ENCODE measurements at places on chromosomes 11 and 22.

DNA sequence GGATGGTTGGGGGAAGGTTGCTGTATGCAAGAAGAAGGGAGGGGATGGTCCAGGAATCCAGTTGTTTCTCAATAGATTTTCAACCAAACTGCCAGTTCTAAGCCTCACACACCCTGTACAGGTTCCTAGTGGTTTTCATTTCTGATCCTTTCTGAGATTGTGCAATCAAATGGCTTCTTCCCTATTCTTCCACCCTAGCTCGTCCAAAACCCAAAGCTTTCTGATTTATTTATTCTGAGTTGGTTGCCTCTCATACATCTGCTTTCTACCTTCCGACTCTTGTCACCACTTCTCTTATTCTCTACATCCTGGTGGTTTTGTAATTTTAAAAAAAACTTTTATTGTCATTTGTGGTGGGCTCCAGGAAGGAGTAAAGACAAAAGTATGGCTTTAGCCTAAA is 12.6 kb downstream of the OR5A2 start:
- no peak for DNase-seq

GRCh38 chr22:30210235-30210909 is 36.2 kb downstream of the LIF start:
- no peak for DNase-seq

DNA sequence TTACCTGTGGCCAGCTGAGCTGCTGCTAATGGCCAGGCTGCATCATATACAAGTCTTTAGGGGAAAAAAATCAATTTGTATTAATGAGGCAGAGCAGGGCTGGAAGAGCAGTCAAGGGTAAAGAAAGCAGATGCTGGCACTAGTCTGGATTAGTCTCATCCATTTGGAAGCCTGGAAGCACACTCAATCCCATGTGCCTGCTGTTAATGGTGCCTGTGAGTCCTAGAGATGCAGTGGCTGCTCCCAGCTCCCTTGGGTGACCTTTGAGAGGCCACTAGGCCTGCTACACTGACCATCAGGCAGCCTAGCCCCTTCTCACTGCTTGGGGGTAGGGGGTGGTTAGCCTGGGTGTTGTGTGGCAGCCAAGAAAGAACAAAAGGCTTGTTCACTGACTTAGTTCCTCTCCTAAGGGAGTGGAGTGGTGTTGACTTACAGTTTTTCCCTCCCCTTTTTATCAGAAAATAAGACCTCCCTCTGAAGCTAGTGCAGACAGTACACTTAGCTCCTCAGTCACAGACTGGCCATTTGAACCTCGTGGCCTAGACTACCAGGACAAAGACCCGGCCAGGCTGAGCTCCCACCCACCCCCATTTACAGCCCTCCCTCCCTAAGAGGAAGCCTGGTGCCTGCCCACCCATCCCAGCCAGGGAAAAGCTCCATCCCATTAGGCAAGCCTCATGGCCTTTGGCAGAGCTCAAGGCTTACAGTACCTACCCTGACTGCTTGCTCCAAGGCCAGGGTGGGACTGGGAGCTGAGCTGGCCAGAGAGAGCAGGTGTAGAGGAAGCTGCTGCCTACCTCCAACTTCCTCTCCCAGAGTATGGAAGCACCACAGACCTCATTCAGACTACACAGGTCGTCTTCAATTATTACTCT is 7.8 kb downstream of the PIK3IP1 start:
- DNase-seq: no peak

- no peak for DNase-seq
Observed at GRCh38 chr11:16296273-16296672, 60.1 kb downstream of the SOX6 start.

DNA sequence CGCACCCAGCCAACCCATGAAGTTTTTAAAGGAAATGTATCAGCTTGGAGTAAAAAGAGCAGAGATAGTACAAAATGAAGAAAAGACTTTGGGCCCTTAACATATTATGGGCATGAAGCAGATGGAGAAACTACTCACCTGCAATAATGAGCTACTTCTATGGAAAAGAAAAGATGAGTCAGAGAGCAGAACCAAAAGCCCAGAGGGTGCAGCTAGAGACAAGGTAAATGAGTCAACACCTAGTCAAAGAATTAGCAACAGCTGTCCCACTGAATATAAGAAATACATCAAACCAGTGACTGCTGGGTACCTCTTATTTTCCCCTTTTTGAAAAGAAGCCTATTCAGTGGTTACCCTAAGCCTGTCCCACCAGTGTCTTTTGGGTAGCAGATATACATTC is 61.8 kb downstream of the RPL27A start:
- DNase-seq: no peak

DNA sequence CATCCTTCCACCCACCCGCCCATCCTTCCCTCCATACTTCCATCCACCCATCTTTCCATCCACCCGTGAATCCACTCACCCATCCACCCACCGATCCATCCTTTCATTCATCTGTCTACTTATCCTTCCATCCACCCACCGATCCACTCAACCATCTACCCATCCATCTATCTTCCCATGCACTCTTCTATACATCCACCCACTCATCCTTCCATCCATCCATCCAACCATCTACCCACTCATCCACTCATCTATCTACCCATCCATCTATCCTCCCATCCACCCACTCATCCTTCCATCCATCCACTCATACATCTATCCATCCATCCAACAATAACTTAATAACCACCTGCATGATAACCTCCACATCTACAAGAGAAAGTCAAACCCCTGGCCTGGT is 47.3 kb downstream of the WNT7B start:
- DNase-seq: no peak

GRCh38 chr11:115660030-115660805 is 156.0 kb upstream of the CADM1 start:
- DNase-seq: no peak

GRCh38 chr22:46062971-46063631 is 86.1 kb upstream of the WNT7B start:
- DNase-seq: peak; percentile 42

DNA sequence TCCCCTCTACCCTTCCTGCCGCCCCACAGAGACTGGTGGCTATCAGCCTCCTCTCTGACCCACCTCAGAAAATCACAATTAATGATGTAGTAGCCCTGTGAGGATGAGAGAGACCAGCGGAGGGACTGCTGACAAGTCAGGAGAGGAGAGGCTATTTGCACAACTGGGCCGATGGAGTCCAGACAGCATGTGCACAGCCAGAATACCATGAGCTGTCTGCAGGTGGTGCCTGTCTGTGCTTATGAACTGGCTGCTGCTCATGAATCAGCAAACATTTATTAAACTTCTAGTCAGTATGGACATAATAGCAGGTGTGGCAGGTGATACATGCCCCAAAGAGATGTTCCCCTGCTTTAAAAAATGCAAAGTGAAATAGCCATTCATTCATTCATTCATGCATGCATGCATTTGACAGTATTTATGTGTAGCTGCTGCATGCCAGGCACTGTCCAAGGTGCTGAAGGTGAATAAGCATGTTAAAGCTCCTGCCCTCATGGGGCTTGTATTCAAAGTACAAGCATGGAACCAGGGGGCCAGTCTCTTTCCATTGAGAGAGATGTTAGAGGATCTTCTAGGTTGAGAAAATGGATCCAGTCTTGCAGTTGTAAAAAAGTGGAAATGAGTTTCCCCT is 141.3 kb downstream of the GRIK4 start:
- DNase-seq: no peak

DNA sequence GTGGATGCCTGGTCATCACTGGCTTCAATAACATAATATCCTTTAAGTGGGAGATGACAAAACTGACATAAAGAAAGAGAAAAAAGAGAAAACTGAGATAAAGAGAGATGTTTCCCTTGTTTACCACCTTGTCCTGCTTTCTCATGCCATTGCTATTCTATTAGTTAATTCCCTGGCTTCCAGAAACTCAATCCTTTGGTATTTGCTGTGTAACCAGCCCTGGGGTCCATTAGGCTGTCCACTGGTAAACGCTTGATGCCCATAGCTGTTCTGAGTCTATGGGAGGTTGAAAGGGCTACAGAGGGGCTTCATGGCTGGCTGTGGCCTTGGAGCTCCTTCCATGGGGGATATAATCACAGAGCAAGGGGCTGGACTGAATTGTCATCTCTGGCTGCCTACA is 243.4 kb upstream of the PLET1 start:
- no peak for DNase-seq

DNA sequence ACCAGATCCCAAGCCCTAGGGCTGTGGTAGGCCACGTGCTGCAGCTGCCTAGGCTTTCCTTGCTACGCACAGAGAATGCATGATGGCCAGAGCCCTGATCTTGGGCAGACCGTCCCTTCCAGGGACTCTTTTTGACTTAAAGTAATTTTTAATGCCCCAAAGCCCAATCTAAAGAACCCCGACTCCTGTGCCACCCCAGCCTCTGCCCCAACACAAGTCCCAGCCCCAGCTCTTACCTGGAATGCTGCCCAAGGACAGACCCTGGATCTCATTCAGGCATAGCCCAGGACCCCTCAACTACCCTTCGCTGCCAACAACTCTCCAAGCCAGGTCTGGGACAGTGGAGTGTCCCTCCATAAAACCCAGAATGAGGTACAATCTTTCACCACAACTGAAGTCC is 211.7 kb upstream of the B3GAT1 start:
- DNase-seq: no peak

GRCh38 chr11:85269109-85269508 is 358.0 kb downstream of the DLG2 start:
- DNase-seq: no peak

GRCh38 chr22:42847110-42847509 is 10.0 kb downstream of the ARFGAP3 start:
- DNase-seq: no peak

DNA sequence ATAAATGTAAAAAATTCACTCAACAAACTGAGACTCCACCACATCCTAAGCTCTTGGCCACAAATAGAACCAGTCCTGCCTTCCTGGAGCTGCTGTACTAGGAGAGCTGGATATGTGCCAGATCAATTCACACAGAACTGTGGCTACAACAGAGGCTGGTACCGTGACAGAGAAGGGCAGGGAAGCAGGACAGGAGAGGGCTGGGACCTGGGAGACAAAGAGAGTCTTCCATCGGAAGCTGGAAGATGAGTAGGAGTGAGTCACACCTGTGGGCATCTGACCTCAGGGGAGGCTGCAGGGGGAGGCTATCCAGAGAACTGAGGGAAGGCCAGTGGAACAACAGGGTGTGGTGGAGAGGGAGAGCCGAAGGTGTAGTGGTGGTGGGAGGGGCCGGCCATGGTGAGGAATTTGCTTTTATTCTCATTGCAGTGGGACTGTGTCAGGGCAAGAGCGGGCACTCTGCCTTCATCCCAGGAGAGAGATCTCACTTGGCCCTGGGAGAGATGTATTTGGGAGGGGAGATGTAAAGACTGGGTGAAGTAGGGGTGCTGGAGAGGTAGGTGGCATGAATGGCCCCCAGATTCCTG is 1.9 kb upstream of the LTBP3 start:
- DNase-seq: peak; percentile 8

- peak; percentile 24 for DNase-seq
Observed at GRCh38 chr11:72720047-72720446, 32.2 kb downstream of the ARAP1 start.

DNA sequence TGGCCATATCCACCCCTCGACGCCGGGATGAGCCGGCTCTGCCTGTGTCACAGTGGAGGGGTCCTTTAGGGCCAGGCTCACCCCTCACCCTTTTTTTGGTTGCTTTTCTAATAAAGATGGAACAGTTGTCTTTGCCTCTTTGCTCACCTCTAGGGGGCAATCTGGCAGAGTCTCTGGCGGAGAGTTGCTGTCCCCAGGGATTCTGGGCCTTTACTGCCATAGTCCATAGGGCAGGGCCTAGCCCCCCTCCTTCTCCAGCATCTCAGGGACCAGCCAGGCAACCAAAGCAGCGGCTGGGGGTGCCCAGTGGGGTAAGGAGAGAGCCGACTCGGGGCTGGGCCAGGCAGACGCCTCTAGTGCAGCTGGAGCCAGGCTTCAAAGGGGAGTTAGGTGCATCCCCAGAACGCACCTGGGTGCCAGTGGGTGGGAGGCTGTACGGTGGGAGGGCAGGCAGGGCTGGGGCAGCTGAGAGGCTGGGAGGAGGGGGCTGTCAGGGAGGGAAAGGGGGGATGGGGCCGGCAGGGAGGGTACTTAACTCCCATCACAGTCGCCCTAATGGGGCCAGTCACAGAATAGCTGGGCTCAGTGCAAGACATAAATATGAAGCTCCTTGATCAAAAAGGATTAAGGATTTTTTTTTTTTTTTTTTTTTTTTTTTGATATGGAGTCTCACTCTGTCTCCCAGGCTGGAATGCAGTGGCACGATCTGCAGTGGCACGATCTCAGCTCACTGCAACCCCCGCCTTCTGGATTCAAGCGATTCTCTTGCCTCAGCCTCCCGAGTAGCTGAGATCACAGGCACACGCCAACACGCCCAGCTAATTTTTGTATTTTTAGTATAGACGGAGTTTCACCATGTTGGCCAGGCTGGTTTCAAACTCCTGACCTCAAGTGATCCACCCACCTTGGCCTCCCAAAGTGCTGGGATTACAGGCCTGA is 2.5 kb upstream of the SUSD2 start:
- no peak for DNase-seq

GRCh38 chr22:50464451-50464850 is 10.4 kb downstream of the SBF1 start:
- DNase-seq: no peak

GRCh38 chr11:18088966-18089365 is 16.9 kb downstream of the SAAL1 start:
- no peak for DNase-seq

GRCh38 chr22:27880778-27881394 is 38.2 kb downstream of the PITPNB start:
- peak; percentile 91 for DNase-seq

DNA sequence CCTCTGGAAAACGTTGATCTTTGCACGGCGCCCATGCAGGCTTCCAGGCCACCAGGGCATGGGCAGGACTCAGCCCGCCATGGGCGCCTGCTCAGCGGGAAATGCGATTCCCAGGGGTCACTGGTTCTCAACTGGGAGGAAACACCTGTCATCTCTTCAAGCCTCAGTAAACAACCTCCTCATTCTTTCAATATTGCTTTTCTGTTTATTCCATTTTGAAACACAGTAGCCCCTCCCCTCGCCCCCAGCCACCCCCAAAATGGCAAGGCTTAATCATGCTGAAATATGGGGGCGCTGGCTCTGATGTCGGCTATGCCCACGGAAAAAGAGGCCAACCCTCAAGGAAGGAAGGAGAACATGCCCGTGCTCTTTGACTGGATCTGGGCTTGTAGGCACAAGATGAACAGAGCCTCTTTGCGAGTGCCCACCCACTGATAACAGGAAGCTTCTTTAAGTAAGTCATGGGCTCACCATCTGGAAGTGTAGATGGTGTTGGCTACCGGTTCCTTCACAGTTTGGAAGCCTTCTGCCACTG is 594 bp upstream of the POU2AF1 start:
- DNase-seq: no peak

DNA sequence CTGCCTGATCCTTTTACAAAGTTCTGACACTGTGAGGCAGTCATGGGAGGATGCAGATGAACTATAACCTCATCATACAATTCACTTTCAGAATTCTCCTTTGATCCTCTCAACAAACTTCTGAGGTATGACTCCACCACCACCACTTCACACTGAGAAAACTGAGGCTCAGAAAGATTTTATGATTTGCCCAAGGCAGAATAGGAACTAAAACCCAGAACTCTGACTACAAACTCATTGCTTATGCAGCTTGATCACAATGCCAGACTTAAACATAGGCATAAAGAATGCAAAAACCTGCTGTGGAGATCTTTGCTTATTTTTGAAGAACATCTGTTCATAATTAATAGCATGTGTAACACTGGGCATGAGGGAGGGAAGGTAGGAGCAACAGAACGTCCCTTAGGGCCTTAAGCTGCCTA is 20.4 kb downstream of the FAM168A start:
- DNase-seq: no peak

Data from hippocampal formation (tissue), 2 donors.